ENCODE measurements at places on chromosomes 6 and 20. TPM values are rescaled to one million over a fixed set of nuclear protein-coding genes. Genes with fewer than 3 reads are reported as not detected.
A peak's percentile ranks its signal among the peaks of the same experiment; 100 is the strongest.

Gene FRK
- 0.80 TPM for total RNA-seq

Gene PBOV1
- total RNA-seq: not detected

Gene BMP6
- 0.19 TPM for total RNA-seq

Gene MAFB
- total RNA-seq: 3.5 TPM

Gene TRIM31
- 0.28 TPM for total RNA-seq

Gene BTNL2
- not detected for total RNA-seq

Gene ZFP57
- 0.09 TPM for total RNA-seq

Gene CDS2
- 18.9 TPM for total RNA-seq

Gene ELMO2
- 23.3 TPM for total RNA-seq

Gene SULF2
- 9.3 TPM for total RNA-seq

Gene ESF1
- 15.2 TPM for total RNA-seq

Gene SAPCD1
- 1.2 TPM for total RNA-seq

Gene MEI4
- 0.05 TPM for total RNA-seq

Gene FARS2
- total RNA-seq: 23.2 TPM

Gene DLK2
- 1.5 TPM for total RNA-seq

Gene SCRT2
- not detected for total RNA-seq

GRCh38 chr6:41581381-41581991 lies 35.3 kb downstream of the FOXP4 start:
- DNase-seq: no peak

DNA sequence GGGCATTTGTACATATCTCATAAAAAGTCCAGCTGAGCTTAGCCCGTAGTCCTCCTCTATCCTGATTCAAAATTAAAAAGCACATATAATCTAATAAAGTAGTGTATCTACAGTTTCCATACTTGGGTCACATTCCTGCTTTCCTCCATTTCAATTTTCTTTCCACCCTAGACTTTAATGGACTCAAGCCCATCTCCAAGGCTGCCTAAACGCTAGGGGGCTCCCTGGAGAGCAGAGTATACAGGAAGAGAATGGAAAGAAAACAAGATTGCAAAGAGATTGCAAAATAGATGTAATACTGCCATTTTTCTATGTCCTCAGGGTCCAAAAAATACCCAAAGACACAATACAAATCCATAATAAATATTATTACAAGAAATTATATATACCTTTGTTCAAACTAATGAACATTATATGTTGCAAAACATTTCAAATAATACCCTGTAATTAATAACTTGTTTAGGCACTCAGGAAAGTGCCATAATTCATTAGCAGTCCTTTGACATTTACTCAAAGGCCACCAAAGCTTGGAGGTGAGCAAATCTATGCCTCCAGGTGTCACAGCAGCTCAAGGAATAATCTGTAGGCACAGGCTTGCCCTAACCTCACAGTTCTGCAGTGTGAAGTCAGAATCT lies 2.4 kb upstream of the MCM3 start:
- DNase-seq: no peak

- no peak for DNase-seq
Observed at GRCh38 chr6:121881974-121882667, 446.7 kb downstream of the GJA1 start.

- peak; percentile 18 for DNase-seq
Observed at GRCh38 chr20:57329608-57330221, at the start of gene SPO11. SPO11 (plus strand) TSS chr20:57329803; CDS start chr20:57329868, 65 bp downstream.

DNA sequence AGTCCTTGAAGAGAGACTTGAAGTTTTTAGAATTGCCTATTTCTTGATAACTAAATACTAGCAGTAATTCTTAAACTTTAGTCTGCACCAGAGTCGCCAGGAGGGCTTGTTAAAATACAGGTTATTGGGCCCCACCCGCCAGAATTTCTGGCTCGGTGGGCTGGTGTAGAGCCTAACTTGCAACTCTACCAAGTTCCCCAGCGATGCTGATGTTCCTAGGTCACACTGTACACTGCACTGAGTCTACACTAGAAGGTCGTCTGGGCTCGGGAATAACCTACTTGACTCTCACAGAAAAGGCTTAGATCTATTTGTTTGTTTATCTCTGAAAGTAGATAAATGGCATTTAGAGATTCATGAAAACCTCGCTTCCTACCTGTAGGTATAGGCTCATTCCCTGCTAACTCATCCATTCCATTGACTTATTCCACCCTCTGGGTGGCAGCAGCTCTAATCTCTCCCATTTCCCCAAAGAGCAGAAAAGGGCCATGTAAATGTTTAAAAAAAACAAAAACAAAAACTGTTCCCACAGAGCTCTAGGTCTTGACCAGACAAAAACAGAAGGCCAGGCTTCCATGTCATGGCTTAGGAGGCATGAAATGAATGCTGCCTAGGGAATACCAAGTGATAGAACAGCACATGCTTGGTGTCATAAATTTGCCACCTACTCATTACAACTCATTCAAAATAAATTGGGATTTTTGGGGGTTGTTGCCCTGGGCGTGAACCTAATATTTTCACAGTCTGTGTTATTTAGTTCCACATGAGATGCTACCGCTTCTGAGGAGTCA lies 292.1 kb downstream of the ADGB start:
- DNase-seq: no peak

- DNase-seq: no peak
Observed at GRCh38 chr6:110137924-110138887, 41.3 kb downstream of the WASF1 start.

DNA sequence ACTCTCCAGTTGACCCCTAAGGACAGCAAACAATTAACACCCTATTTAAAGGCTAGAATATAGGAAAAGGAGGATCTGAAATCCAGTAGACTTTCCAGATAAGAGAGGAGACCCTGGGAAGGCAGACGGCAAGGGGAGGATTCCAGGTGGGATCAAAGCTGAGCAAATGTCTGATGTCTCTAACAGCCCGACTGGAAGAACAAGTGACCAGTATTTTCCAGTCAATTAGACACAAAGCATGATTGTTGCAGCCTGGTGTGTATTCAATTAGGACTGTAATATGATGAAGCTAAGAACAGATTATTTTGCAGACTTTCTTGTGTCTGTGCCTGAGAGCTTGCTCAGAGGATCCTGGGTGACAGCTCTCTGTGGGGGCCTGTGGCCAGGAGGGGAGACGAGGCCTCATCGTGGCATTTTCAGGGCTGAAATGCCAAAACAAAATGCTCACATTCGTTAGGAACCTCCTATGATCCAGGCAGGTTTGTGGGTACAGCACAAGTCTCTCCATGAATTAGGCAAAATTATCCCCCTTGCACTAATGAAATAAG lies 471.8 kb upstream of the AGPAT4 start:
- DNase-seq: no peak

GRCh38 chr20:24987244-24987643 lies 5.3 kb downstream of the APMAP start:
- no peak for DNase-seq

DNA sequence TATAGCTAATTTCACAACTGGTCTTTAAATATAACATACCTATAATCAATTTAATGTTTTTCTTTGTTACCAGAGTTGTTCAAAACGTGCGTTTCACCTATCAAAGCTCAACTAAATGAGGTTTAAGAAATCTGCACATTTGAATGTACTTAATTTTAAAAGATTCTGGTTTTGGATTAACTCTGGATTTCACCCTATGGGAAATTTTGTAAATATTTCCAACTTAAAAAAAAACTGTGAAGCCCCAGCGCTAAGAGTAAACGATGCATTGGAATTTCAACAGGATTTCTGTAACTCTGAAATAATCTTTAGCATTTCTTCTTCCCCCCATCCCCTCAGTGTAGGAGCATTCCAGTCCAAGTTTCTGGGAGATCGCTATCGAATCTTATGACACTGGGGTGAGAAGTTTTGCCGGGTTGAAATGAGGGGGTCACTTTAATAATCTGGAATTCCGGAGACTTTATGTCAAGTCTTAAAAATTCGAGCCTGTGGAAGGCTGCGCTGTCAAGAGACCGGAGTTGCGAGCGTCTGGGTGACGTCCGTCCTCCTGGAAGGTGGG lies 643 bp upstream of the MAP3K4 start:
- no peak for DNase-seq

- no peak for DNase-seq
Observed at GRCh38 chr20:47453167-47453782, 48.4 kb upstream of the NCOA3 start.

GRCh38 chr20:32575805-32576204 lies 9.3 kb downstream of the NOL4L start:
- no peak for DNase-seq

GRCh38 chr6:132084811-132085509 lies 133.8 kb upstream of the CCN2 start:
- no peak for DNase-seq

DNA sequence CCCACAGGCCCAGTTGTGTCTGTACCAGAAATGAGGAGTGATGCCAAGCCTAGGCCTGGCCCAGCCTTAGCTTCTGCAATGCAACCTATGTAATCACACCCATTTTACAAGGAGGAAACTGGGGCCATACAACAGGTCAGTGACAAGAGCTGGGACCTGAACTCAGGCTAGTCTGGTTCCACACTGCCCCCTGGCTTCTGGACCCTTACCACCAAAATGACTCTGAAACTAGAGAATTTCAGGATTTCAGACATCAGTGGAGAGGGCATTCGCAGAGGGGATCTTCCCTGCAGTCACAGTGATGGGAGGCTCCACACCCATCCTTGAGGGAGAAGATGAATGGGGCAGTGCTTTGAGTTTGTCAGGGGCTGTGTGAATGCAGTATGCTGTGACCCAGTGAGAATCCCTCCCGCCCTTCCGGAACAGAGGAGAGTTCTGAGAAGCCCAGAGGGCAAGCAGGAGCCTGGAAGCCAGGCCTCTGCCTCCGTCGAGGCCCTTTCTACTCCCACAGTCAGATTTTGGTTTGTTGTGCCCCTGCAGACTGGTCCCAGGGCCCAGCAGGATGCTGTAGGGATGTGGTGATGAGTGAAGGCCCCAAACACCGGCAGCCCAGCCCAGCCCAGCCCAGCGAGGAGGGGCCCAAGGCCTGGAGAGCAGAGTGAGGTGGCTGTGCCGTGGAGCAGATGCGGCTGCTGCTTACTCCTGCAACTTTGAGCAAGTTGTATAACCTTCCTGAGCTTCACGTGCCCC lies 48.1 kb upstream of the MYL9 start:
- DNase-seq: no peak

GRCh38 chr6:108105571-108105970 lies 31.0 kb upstream of the OSTM1 start:
- no peak for DNase-seq

GRCh38 chr6:84902354-84902928 lies 138.0 kb upstream of the TBX18 start:
- DNase-seq: no peak

DNA sequence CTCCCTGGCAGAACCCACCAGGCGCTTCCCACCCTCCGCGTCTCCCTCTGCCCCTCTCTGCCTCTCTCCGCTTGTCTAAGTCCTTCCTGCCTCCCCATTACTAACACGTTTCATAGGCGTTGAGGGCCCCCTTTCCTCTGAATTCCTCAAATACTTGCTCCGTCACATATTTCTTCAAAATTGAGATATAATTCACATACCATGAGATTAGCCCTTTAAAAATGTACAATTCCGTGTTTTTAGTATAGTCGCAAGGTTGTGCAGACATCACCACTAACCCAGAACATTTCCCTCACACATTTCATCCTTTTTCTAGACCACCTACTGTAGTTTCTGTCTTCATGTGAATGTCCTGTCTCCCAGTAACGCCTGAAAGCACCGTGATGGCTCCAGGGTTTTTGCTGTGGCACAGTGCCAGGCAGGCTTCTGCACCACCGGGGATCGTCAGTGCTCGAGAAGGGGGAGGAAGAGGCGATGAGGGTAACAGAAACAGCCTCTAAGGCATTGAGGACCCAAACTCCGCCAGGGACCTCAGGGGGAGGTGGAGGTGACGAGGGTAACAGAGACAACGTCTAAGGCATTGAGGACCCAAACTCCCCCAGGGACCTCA lies 141.9 kb upstream of the SNX9 start:
- DNase-seq: no peak

Measured in thymus (tissue), 14 donors.